ENCODE measurements at places on chromosomes 2 and 18. TPM values are rescaled to one million over a fixed set of nuclear protein-coding genes. Genes with fewer than 3 reads are reported as not detected.

DNA sequence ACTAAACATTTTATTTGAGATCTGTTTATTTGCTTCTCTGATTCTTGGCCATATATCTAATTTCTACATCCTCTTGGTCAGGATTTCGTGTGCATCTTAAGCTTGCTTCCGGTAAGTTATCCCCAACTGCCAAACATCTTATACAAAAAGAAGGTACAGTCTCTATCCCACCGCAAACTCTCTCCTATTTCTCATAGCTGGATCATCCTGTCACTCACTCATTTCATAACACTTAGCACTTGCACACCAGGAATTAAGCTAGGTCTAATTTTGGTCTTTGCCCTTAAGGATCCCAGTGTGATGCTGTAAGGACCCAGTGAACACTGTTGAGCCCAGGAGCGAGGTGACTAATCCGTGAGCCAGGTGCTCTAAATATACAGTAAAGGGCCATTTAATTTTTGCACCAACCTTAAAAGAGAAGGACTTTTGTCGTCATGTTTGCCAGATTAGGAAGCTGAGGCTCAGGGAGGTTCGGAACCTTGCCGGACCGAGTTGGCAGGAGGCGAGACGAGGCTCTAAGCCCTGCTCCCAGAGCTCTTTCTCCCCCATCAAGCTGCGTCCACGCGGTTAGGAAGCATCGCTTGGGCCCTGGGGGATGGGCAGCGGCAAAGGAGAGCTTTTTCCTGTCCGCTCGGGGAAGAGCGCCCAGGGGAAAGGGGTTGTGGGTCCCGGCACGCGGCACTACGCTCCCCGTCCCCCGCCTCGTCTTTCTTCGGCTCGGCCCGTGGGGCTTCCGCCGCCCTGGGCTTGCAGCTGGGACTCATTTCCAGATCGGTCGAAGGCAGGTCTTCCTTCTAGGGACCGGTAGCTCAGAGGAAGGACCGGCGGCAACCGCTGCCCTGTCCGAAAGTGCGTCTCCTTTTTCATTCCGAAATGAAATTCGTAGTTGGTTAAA lies 4.1 kb upstream of the ITPRIPL1 start:
- no peak overlapping the region for H3K27ac ChIP-seq
- peak overlapping the region; percentile 76 for H3K4me3 ChIP-seq
- H3K36me3 ChIP-seq: no peaks in the 10 kb centered on the region
- DNase-seq: peak; percentile 56
- peaks cover 14% of the 10 kb centered on the region for H3K4me1 ChIP-seq

Gene TCF7L1
- 2.5 TPM for total RNA-seq

Gene KIAA2012
- not detected for total RNA-seq

GRCh38 chr2:147428120-147428747 lies 416.6 kb upstream of the ACVR2A start:
- no peak overlapping the region for H3K27ac ChIP-seq
- no peaks in the 10 kb centered on the region for H3K27me3 ChIP-seq
- DNase-seq: no peak
- no peak overlapping the region for H3K4me3 ChIP-seq
- no peaks in the 10 kb centered on the region for H3K36me3 ChIP-seq

Data from osteoblast (primary cell).